NCI-H1092 (cell line): ENCODE measurements at places on chromosomes 2 and 18.

GRCh38 chr2:37601569-37601968 is 69.9 kb downstream of the CDC42EP3 start:
- no peak for DNase-seq

GRCh38 chr2:6674381-6674780 is 191.3 kb downstream of the CMPK2 start:
- no peak for DNase-seq

GRCh38 chr2:36549165-36549574 is 48.8 kb downstream of the FEZ2 start:
- no peak for DNase-seq

DNA sequence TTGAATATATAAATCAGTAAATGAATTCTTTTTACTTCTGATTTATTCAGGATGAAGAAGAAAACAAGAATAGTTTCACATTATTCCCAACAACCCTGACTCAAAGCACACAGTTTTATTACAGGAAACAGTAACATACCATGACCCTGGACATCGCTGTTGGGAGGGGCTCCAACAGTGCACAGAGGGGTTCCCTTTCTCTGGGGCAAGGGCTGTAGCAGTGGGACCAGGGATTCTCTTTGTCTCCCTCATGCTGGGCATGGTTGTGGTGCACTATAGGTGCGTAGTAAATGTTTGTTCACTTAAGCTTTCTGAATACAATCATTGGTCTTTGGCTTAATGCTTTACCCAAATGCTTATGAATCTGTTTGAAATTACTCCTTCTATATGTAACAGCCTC is 189.4 kb downstream of the BCL2 start:
- DNase-seq: no peak

DNA sequence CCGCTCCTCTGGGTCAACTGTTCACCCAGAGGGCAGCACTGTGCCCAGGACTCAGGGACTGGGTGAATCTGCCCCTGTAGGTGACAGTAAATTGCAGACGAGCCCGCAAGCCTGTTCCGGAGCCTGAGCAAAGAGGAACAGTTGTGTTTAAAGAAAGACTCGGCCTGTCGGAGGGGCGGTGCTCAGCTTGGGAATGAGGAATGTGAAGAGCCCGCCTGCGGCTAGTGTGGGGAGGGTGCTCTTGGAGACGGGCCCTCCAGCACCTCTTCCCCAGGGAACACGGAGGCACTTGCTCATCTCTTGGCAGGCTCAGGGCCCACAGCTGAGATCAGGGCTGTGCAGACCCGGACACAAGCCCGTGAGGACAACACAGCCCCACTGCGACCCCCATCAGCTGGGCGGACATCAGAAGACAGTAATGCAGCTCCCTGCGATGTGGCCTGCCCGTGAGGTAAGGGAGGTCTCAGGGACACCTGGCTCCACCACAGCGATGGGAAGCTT is 299.0 kb downstream of the NDUFA10 start:
- no peak for DNase-seq

- no peak for DNase-seq
Observed at GRCh38 chr18:35460736-35461161, 37.0 kb downstream of the INO80C start.

DNA sequence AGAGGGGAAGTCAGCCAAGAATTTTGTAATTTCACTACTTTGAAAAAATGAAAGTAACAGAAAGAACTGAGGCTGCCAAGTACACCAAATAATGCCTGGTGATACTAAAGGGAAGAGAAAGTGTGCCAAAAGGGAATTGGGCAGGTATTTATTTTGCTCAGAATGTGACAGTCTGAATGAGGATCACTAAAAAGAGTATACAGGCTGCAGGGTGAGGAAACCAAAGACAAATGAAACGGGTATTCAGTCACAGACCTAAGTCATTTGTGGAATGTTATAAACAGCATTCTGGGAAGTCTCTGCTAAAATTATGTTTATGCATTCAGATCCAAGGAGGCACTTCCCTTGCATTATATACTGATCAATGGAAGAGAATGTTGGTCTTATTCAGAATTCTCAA is 418.6 kb upstream of the SLC39A10 start:
- DNase-seq: no peak
